Naive B cell (primary cell): ENCODE measurements at places on chromosomes 6 and 20.
A peak's percentile ranks its signal among the peaks of the same experiment; 100 is the strongest.

DNA sequence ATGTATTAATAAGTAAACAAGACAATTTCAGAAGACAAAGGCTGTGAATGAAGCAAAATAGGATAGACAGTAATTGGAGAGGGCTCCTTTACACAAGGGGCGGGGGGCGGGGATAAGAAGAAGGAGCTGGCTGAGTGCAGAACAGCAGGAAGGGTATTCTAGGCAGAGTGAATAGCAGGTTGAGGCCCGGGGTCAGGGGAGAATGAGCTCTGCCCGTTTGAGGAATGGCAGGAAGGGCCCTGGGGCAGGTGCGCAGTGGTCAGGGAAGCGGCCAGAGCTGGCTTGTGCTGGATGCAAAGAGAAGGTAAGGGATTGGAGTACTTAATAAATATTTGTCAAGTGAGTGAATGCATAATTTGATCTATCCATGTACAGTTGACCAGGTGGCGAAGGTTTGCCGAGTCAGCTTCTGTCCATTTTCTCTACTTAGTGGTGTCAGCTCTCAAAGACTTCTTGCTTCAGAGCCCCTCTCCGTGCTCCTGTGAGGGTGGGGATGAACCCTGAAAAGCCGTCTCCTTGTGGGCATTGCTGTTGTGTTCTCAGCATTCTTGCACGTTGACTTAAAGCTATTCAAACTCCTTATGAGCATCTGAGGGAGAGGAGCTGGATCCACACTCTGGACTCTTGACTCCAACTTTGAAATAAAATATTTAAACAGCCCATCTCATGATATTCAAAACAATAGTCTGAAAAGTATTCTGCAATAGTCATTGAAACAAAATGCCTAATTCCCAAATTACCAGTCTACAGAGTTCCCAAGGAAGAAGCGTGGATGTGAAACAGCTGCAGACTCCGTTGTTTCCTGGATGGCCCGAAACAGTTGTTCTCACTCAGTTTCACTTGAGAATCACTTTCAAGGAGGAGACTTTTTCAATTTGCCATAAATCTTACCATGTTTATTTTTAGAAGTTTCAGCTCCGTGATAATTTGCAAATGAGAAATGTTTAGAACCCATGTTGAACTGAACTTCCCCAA lies 105.1 kb downstream of the EDN3 start:
- H3K4me1 ChIP-seq, result peaks cover 4% of the 10 kb centered on the region
- H3K27me3 ChIP-seq, result peaks cover 31% of the 10 kb centered on the region
- no peak for DNase-seq
- no peak overlapping the region for H3K4me3 ChIP-seq

GRCh38 chr20:43940518-43941225 lies 26.0 kb downstream of the TOX2 start:
- H3K36me3 ChIP-seq, result no peaks in the 10 kb centered on the region
- no peaks in the 10 kb centered on the region for H3K27me3 ChIP-seq
- H3K4me3 ChIP-seq, result no peak overlapping the region
- DNase-seq, result no peak

GRCh38 chr6:123064038-123064437 lies 68.0 kb downstream of the CLVS2 start:
- no peak overlapping the region for H3K4me3 ChIP-seq
- no peaks in the 10 kb centered on the region for H3K36me3 ChIP-seq
- no peak for DNase-seq
- H3K27me3 ChIP-seq, result no peaks in the 10 kb centered on the region
- H3K27ac ChIP-seq, result no peak overlapping the region

DNA sequence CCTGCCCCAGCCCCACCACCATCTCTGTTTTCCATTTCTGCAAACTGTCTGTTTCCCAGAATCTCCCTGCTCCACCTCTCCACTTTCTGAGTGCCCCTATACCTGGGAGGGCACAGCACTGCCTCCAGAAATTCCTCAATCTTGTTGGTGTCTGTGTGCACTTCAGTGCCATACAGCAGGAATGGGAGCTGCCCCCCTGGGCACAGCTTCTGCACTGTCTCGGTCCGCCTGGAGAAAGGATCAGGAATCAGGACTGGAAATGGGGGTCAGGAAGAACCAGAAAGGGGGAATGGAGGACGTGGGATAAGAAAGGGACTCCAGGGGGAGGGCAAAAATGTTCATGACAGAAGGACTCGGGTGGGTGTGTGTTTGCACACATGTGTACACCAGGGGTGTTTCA lies 2.6 kb downstream of the CLIC1 start:
- DNase-seq, result no peak
- peak overlapping the region; percentile 99 for H3K4me3 ChIP-seq
- H3K27me3 ChIP-seq, result no peaks in the 10 kb centered on the region
- peak overlapping the region; percentile 94 for H3K27ac ChIP-seq

- no peaks in the 10 kb centered on the region for H3K36me3 ChIP-seq
- no peak overlapping the region for H3K27ac ChIP-seq
- no peaks in the 10 kb centered on the region for H3K27me3 ChIP-seq
- H3K4me1 ChIP-seq, result no peaks in the 10 kb centered on the region
Observed at GRCh38 chr20:48282591-48283228, 497.4 kb upstream of the SULF2 start.

- no peak overlapping the region for H3K27ac ChIP-seq
- DNase-seq, result no peak
- no peaks in the 10 kb centered on the region for H3K27me3 ChIP-seq
- no peaks in the 10 kb centered on the region for H3K4me1 ChIP-seq
Observed at GRCh38 chr6:166581091-166581511, 5.4 kb downstream of the RAMACL start.
